ENCODE measurements at places on chromosomes 1 and 21. TPM values are rescaled to one million over a fixed set of nuclear protein-coding genes. Genes with fewer than 3 reads are reported as not detected.

CLIC6 gene
- 0.02 TPM for total RNA-seq

KRTAP19-3 gene
- total RNA-seq = not detected

SPRR4 gene
- total RNA-seq = not detected

SELE gene
- not detected for total RNA-seq

PRR9 gene
- not detected for total RNA-seq

PLA2G2A gene
- total RNA-seq = not detected

CRB1 gene
- total RNA-seq = 0.07 TPM

- no peak for DNase-seq
These were observed 26.8 kb downstream of the GFI1 start for GRCh38 chr1:92459871-92460320.

- DNase-seq = no peak
These were observed 310.8 kb upstream of the NR5A2 start for GRCh38 chr1:199716729-199717128.

DNA sequence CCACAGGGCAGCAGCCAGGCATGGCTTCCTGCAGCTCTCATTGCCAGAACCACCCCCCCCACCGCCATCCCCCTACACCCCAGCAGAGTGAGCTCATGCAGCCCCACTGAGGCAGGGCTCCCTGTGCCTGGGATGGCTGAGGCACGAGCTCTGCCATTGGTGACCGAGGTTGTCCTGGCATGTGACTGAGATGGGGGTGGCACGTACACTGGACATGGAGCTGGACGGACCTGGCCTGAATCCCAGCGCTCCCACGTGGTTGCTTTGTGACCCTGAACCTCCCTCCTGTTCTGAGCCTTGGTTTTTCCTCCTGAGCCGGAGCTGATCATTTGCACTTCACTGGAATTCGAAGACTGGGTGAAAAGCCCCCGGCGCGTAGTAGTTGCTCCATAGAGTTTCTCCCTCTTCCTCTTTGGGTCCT lies 28.3 kb downstream of the ALPL start:
- no peak for DNase-seq

GRCh38 chr1:203681739-203682138 lies 55.1 kb downstream of the ATP2B4 start:
- no peak for DNase-seq

DNA sequence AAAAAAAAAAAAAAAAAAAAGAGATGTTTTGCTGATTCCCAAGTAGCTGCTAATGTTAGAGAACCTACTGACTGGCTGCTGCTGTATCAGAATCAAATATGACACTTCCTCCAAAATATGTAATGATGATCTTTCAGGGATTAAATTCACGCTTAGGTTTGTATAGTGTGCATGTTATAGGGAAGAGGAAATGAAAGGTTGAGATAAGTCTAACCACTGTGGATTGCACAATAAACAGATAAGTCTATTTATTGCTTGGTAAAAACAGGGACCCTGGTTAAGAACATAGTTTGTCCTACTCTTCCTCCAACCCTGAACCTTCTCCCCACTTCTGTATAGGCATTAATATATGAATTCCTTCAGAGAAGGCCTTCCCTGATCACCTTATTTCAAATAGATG lies 13.2 kb downstream of the RC3H1 start:
- no peak for DNase-seq

- no peak for DNase-seq
These were observed at the start of gene NES for GRCh38 chr1:156676820-156677615. NES (minus strand) TSS chr1:156677407; CDS start chr1:156677264, 143 bp downstream.

DNA sequence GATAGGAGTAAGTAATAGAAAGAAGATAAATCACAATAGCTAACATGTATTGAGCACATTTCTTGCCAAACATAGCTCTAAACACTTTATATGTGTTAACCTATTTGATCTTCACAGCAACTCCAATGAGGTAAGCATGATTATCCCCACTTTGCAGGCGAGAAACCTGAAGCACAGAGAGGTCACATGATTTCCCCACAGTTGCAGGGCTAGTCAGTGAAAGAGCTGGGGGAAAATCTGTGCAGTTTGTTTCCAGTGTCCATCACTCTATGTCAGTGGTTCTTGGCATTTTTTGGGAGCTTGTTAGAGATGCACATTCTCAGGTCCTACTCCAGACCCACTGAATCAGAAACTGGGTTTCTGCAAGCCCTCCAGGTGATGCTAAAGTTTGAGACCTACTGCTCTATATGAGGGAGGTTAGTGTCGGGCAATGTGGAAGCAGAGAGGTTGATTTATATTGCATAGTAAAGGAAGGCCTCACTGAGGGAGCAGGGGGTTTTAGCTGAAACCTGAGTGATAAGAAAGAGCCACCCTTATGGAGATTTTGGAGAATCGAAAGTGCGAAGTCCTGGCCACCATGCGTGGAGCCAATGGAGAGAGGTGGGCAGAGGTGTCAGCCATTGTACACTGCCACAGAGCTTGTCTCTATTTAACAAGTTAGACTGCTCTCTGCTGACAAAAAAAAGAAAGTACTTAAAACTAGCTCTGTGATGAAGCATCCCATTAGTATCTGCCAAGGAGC lies 20.9 kb downstream of the MCOLN3 start:
- peak; percentile 34 for DNase-seq

GRCh38 chr1:183520379-183520778 lies 48.1 kb downstream of the SMG7 start:
- no peak for DNase-seq

DNA sequence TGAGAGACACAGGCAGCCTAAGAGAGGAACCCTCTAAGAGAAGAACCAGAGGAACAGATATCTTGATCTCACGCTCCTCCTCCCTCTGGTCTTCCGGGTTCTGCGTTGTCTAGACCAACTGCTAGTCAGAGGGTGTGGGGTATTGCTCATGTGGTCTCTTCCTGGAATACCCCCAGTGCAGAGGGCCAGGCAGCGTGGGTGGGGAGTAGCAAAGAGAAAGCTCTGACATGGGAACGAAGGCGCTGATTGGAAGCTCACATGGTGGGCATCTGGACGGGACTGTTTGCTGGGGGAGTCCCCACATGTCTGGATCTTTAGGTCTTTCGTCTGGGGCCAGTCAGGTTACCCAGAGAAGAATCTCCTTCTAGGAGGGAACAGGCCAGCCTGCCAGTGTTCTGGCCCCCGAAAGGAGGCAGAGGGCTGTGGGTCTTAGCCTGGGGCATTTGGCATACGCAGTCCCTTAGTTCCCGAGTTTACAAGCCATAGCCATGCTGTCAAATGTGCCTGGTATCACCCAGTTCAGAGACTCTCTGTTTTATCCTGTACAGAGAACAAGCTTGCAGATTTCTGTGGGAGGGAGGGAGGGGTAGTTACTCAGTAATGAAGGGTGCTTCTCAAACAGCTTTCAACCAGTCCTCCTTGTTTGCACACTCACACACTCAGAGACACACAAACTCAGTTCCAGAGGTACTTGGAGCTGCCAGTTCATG lies 18.3 kb upstream of the IL6R start:
- DNase-seq = no peak

DNA sequence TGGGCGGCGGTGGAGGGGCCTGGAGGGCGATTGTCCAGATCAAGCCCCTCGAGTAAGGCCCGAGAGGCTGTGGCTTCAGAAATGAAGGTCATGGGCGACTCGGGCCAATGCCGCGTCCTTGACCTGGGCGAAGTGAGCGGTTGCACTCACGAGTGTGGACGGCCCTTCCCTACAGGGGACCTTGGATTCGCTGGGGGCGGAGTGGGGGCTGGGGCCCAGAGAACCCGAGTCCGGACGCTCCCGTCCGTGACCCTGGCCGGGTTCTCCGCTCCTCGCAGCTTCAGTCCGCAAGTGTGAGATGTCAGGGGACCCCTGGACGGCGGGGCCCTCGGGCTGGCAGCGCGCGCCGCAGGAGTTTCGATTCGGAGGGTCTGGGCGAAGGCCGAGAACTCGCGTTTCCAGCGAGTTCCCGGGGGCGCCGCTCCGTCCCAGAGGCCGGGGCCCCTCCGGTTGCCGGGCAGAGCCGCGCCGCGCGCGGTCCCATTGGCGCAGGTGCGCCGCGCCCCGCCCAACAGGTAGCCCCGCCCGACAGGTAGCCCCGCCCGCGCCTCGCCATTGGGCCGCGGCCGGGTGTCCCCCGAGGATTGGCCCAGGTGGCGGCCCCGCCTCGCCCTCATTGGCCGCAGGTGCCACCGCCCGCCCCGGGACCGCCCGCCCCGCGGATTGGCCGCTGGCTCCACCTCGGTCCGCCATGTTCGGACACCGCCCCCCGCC lies at the start of gene PRKCZ:
Gene PRKCZ, plus strand, starts transcription at position 694 of the 714 bp plus-strand sequence. CDS start 220 bp downstream, outside the sequence.
- DNase-seq = no peak

GRCh38 chr1:8015036-8015808 lies 10.9 kb downstream of the ERRFI1 start:
- peak; percentile 87 for DNase-seq

GRCh38 chr1:169495046-169495775 lies 9.5 kb upstream of the SLC19A2 start:
- peak; percentile 33 for DNase-seq

DNA sequence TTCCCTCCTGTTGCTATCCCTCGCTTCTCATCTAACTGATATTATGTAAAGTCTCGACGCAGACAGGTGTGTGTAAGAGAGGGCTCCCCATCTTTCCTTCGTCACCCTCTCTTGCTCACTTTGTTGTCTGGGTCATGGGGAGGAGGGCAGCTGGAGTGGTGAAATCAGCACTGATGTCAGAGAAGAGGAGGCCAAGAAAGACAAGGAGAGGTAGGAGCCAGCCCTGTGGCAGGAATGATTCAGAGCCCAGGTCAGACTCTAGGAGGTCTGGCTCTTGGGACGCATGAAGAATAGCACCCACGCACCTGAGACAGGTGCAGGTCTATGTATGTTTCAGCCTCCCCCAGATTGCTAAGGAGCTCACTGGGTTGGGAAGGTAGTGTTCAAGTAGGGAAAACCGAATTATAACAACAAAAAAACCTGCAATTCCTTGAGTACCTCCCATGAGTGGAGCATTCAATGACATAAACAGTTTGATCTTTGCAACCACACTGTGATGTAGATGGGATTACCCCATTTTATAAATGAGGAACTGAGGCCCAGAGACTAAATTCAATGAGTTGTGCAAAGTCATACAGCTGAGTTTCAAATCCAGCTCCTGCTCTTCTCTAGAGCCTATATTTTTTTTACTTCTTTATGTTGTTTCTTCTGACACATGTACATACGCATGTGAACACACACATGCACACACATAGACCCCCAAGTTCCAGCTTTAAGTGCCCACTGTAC lies 10.4 kb downstream of the NUAK2 start:
- no peak for DNase-seq

DNA sequence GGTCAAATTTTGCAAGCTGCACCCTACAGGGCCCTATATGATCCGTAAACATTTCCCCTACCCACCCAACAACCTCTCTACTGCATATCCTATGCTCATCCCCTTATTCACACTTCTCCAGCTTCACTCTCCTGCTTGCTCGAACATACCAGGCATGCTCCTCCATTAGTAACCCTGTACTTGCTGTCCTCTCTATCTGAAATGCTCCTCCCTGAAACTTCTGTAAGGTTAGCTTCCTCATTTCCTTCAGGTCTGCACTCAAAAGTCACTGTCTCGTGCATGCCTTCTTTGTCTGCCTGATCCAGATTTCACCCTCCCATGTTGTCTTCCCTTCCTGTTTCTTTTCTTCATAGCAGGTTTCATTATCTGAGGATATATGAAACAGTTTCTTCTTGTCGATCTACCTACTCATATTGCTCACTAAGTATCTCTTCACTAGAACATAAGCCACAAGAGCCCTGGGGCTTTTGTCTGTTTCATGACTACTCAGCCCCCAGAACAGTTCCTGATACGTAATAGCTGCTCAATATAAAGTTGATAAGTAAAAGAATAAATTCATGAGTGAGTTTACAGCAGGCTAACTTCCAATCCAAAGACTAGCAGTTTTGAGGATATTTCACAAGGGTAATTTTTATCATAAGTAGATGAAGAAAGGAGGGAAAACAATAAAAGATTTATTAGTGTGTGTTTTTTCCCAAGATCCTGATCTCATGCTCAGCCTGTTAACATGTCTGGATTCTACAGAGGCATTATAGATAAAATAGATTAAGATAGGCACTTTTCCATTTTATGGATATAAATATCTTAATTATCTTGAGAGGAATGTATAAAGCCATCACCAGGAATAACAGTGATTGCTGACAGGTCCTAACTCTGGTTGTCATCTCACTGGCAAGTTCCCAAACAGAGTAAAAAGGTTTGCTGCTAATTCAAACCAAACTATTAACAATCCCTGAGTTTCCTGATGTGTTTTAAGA lies 392.5 kb upstream of the ESRRG start:
- DNase-seq = no peak

GRCh38 chr1:217402301-217402700 lies 228.6 kb downstream of the GPATCH2 start:
- peak; percentile 17 for DNase-seq

DNA sequence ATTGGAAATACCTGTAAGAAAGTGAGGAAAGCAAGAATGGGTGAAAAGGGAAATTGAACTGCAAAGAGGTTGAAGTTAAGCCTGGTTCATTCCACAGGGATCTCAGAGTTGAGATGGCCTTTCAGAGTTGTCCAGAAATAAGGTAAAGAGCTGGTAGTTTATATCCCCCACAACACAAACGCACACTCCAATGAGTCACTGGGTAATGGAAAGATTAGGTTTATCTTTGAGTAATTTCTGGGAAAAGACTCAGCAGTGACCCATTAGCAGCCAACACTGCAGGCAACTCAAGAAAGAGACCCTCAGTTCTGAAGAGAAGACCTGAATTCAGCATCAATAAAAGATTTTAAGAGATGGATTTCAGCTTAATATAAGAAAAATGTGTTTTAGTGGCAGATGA lies 485.5 kb downstream of the PTPRC start:
- DNase-seq = peak; percentile 68

- no peak for DNase-seq
These were observed 61.2 kb downstream of the EYA3 start for GRCh38 chr1:28027238-28027637.

DNA sequence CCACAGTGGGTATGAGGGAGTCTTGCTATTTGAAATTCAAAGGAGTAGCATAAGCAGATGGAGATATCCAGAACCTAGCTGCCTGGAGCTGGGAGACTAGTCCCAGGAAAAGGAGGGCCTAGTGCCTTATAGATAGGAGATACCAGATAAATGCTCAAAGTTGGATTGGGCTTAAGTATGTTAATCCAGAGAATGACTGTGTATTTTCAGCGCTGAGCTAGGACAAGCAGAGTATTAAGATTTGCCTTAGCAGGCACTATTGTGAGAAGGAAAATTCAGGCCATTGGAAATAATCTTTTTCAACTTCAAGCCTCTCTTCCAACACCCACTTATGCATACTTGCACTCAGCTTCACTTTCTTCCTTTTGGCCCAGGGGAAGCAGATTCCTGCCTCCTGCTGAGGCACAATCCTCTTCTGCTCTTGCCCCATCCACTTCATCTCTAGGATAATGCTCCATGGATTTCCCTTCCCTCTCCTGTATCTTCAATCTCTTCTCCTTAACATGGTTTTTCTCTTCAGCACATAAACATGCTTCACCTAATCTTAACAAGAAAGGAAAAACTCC lies 21.1 kb downstream of the PIK3C2B start:
- no peak for DNase-seq

- no peak for DNase-seq
These were observed 221.1 kb downstream of the KIF26B start for GRCh38 chr1:245375789-245376460.

DNA sequence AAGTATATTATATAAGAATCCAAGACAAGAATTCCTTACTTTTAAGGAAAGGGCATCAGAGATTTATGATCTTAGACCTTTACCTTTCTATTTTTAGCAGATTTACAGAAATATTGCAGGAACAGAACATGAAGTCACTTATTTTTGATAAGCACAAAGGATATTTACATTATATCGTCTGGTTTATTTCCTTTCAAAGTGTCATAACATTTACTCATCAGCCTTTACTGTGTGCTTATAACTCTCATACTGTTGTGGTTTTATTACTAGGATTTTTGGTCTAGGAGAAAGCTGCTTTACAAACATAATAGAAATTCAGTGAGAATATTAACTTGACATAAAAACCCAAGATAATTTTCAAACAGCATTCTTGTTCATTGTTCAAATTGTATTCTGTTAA lies 47.6 kb downstream of the APP start:
- DNase-seq = no peak
